Non-pigmented ciliary epithelial cell (primary cell): ENCODE measurements at places on chromosomes 5 and 9.

GRCh38 chr5:115388240-115388639 is 91.8 kb upstream of the CCDC112 start:
- no peak for DNase-seq

GRCh38 chr5:10685115-10685521 is 75.9 kb downstream of the DAP start:
- DNase-seq = no peak

- no peak for DNase-seq
These were observed 46.8 kb upstream of the NXNL2 start for GRCh38 chr9:88488166-88488565.

DNA sequence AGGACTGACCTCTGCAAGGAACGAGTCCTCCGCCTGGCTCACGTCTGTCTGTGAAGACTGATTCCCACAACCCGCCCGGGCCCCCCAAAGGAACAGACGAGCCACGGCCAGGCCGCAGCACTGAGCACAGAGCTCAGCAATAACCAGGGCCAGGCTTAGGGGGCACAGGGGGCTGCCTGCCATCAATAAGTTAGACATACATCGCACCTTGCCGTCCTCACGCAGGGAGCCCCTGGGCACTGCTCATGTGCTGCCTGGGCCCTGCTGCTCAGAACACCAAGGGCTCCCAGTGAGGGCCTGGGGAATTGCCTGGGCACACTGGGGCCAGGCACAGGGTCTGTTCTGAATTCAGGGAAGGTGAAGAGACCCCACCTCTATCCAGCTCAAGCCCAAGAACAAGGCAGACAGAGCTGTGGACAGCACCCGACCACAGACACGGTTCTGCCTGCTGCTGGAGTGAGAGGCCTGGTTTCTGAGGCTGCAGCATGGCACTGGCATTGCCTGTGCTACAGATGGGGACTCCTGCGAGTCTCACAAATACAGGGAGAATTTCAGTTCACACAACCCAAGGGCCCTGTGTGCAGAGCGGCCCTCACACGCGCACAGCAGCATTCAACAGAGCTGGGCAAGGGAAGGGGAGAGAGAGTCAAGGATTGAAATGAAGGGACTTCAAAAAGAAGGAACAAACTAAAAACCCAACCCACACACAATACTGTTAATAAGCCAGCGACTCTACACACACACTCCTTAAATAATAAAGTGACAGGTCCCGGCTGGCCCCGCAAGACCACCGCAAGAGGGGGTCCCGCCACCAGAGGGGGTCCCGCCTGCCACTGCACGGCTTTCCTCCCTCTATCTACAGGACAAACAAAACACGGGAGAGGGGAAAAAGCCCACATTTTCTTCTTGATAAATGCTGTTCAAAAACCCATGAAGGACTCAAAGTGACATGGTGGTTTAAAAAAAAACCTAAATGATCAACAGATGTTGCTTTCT is 32.0 kb downstream of the PRRT1B start:
- DNase-seq = no peak

GRCh38 chr9:93827545-93828330 is 127.4 kb downstream of the BARX1 start:
- peak; percentile 1 for DNase-seq

GRCh38 chr9:134440636-134441226 is 114.5 kb downstream of the RXRA start:
- DNase-seq = no peak

GRCh38 chr9:133560311-133560710 is 25.8 kb downstream of the ADAMTSL2 start:
- no peak for DNase-seq

DNA sequence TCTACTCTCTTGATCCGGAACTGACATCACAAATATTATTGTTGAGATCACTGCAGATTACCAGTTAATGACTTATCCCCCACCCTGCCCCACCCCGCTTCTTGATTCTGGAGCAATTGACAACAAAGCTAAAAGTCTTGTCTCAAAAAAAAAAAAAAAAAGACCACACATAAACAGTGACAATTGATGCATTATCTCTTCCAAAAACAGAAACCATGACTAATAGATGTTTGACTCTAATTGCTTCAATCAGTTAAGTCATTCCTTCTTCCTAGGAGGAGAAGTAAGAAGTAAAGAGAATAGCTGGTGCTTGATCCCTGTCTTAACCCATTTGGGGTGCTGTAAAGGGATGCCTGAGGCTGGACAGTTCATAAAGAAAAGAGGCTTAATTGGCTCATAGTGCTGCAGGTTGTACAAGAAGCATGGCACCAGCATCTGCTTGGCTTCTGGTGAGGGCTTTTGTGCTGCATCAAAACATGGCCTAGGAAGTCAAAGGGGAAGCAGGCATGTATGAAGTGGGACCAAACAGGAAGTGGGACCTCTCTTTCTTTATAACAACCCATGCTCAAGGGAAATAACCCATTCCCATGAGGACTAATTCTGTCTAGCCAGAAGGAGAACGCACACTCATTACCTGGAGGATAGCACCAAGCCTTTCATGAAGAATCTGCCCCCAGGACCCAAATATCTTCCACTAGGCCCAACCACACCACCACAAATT is 158.7 kb downstream of the TMEM167A start:
- no peak for DNase-seq

- no peak for DNase-seq
These were observed 6.1 kb upstream of the PRR16 start for GRCh38 chr5:120457839-120458507.

DNA sequence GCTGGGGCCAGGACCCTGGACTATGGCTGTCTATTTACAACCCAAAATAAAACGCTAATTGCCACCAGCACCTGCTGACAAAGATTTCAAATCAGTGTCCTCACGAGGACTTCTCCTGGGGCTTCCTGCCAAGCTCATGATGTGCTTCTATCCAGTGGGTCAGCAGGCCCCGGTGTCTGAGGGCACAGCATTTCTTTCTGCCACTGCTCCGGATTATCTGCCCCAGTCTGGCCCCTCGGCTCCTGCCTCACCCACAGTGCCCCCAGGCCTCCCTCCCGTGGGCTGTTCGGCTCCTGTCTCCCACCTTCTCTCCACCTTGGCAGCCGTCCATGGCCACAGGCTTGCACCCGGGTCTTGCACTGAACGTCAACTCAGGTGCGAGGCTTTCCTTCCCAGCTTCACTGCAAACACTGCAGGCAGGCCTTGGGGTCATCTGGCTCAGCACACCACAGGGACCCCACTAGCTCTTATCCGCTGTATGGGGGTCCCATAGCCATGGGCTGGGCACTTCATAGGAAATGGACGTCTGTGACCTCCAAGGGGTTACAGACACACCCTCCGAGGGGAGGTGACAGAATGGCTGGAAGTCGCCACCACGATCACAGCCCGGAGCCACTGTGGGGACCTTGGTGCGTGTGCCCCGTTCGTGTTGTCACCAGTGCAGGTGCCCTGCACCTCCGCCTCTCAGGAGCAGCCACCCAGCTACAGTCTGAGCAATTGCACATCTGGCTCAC is 43.8 kb upstream of the FCN1 start:
- no peak for DNase-seq
